Bronchial smooth muscle cell (primary cell): ENCODE measurements at places on chromosomes 2 and 18. TPM values are rescaled to one million over a fixed set of nuclear protein-coding genes. Genes with fewer than 3 reads are reported as not detected.

UGT1A10 gene
- total RNA-seq: not detected in 2 replicates

RBM45 gene
- total RNA-seq: 24.3 and 27.4 TPM in 2 replicates

LYPD1 gene
- 0.26 and 1.7 TPM in 2 replicates for total RNA-seq

SP140 gene
- total RNA-seq: 0.32 and 0.34 TPM in 2 replicates

ABCG8 gene
- total RNA-seq: not detected in 2 replicates

FAM168B gene
- 60.0 and 73.8 TPM in 2 replicates for total RNA-seq

PREPL gene
- 30.3 and 31.2 TPM in 2 replicates for total RNA-seq
